ENCODE measurements at places on chromosomes 1 and 21.
A peak's percentile ranks its signal among the peaks of the same experiment; 100 is the strongest.

DNA sequence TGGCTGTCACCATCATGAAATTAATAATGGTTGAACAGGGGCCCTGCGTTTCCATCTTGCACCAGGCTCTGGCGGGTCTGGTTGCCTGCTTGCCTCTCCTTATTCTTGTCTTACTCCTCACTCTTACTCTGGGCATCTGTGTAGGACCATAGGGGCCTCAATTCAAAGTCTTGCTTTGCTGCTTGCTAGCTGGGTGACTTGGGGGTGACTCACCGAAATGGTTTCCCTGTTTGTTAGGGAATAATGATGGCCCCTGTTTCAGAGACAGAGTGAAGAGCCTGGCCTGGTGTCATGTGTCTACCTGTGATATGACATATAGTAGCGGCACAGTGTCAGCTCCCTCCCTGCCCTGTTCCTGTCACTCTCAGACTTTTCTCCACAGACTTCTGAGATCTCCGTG is 24.6 kb downstream of the KCNC4 start:
- DNase-seq = no peak

- no peak for DNase-seq
Measured at GRCh38 chr1:76048219-76048618, 26.3 kb upstream of the ST6GALNAC3 start.

GRCh38 chr1:56816909-56817308 is 2.3 kb downstream of the FYB2 start:
- no peak for DNase-seq

GRCh38 chr1:53075761-53076163 is 13.7 kb downstream of the PODN start:
- DNase-seq = no peak

DNA sequence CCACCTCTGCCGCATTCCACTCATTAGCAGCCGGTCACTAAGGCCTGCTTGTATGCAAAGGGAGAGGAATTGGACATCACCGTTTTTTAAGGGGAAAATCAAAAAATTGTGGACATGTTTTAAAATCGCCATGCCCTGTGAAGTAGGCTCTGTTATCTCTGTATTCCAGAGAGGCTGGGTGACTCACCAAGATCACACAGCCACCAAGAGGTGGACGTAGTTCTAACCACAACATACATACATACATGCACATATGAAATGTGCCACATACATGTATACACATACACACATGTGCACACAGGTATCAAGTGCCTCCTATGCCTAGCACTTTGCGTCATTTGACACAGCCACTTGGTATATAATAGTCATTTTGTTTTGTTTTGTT is 16.0 kb upstream of the ZSCAN20 start:
- DNase-seq = no peak

- no peak for DNase-seq
Measured at GRCh38 chr1:160811147-160811546, 15.2 kb downstream of the LY9 start.

DNA sequence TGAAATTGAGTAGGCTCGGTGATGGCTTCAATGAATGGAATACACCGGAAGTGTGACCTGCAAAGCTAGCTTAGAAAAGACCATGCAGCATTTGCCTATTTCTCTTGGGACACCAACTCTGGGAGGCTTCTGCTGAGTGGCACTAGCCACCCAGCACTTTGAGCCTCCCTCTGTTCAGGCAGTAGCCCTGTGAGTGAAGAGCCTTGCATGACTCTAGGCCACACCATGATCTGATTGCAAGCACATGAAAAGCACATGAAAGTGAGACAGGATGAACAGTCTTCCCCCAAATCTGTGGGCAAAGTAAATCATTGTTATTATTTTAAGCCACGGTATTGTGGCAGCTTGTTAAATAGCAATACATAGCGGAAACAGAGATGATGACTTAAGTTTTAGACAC is 2.8 kb downstream of the CD48 start:
- DNase-seq = peak; percentile 18

DNA sequence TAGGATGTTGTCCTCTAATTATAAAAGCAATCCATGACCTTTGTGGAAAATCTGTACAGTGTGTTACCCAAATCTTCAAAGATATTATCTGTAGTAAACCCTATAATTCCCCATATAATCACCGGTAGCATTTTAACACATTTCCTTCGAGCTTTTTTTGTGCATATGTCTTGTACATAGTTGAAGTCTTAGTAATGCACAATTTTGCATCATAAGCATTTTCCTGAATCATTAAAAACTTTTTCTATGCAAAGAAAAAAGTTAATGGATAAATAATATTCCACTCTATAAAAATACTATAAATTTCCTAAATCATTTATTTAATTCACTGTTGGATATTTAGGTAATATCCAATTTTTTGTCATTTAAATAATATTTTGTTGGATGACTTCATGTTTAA is 201.7 kb downstream of the RRAGC start:
- no peak for DNase-seq

GRCh38 chr1:234386122-234386521 is 12.9 kb downstream of the COA6 start:
- DNase-seq = no peak

DNA sequence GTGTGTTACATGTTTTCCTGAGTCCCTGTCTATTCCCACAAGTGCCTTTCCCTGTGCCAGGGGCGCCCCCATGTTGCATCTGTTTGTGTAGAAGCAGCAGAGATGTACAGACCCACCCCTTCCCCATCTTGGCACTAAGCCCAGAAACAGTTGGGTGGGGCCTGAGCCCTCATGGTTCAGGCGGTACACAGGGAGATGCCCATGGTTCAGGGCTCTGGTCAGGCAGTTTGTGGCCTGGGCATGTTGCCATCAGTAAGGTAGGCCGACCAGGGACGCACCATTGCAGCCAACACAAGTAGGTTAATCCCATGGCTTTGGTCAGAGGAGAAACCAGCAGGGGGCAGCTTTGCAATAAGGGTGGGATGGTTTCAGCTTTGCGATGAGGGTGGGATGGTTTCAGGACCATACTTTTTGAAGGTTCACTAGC is 914 bp upstream of the ADGRB2 start:
- no peak for DNase-seq

DNA sequence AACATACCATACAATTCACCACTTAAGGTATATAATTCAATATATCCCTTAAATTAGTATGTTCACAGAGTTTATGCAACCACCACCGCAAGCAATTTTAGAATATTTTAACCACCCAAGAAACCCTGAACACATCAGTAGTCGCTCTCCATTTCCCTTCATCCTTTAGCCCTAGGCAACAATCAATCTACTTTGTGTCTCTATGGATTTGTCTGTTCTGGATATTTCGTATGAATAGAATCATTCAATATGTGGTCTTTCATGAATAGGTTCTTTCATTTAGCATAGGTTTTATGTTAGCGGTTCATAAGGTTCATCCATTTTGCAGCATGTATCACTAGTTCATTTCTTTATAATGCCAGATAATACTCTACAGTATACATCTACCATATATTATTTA is 4.2 kb upstream of the DPT start:
- no peak for DNase-seq

DNA sequence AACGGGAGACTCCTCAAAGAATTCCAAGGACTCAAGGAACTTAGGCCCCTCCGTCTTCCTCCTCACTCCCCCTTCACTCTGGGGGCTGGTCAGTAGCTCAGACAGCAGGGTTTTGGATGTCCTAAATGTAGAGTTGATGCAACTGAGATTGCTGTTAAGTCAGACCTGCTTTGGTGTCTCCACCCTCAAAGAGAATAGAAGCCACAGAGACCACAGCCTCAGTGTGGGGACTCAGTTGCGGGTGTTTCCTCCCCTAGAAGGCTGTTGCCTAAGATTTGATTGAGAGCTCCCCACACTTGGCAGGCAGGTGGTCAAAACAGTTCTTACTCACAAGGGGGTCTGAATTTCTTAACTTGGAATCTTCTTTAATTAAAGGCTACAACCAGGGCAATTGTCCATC is 7.6 kb downstream of the MAN1C1 start:
- DNase-seq = no peak

GRCh38 chr1:54838565-54839180 is 37.5 kb upstream of the TTC22 start:
- no peak for DNase-seq

- DNase-seq = no peak
Measured at GRCh38 chr1:234907208-234907939, 221.3 kb downstream of the TOMM20 start.

GRCh38 chr1:94597701-94598100 is 56.1 kb upstream of the F3 start:
- no peak for DNase-seq

DNA sequence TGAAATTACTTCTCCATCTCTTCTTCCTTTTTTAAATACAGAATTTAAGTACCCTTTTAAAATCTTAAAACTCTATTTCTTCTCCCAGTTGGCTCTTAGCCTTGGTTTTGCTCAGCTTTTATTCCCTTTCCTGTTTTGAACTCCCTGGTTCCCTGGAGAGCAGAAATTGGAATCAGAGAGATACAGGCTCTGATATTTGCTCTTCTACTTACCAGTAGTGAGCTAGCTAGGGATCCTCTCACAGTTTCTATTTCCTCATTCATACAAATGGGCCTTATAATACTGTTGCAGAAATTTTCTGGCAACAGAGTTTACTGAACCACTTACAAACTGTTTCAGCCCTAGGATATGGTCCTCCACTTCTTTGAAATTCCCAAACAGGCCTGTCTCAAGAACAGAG is 606.3 kb downstream of the NUF2 start:
- DNase-seq = no peak

DNA sequence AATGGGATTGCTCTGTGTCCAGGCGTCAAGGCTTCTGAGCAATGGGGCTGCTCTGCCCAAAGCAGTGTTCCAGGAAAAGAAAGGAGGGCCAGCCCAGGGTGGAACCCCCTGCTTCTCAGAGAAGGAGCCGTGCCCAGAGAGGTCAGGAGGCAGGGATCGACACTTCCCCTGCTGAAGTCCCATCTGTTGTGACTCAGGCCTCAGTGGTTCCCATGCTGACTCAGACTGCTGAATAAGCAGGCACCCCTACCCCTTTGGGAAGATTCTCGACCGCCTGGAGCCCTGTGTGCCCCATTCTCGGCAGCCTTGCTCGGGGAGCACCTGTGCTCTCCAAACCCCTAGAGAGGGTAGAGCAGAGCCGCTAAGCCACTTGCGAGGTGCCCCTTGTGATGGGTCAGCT is 23.9 kb downstream of the PKP1 start:
- no peak for DNase-seq

GRCh38 chr1:117392771-117393170 is 25.5 kb downstream of the MAN1A2 start:
- no peak for DNase-seq

- DNase-seq = no peak
Measured at GRCh38 chr1:10939654-10940450, 72.6 kb upstream of the TARDBP start.

- no peak for DNase-seq
Measured at GRCh38 chr1:248802454-248802853, 23.3 kb downstream of the SH3BP5L start.

DNA sequence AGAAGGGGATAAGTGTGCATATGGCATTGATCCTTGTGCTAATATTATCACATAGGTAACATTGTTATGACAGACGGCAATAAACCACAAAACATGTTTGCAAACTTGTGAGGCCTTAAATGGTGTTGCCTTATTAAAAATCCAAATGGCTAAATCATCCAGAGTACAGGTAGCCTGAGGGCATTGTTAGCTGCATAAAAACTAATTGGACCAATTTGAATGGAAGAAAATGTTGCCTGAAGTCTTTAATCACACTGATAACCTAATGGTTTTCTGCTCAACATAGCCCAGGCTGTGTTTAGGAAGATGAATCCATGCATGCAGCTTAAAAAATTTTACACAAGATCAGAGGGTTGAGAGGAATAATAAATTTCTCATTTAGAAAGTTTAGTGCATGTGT is 19.4 kb upstream of the LRRC53 start:
- no peak for DNase-seq

- no peak for DNase-seq
Measured at GRCh38 chr1:114926607-114927006, 71.9 kb downstream of the SYCP1 start.

DNA sequence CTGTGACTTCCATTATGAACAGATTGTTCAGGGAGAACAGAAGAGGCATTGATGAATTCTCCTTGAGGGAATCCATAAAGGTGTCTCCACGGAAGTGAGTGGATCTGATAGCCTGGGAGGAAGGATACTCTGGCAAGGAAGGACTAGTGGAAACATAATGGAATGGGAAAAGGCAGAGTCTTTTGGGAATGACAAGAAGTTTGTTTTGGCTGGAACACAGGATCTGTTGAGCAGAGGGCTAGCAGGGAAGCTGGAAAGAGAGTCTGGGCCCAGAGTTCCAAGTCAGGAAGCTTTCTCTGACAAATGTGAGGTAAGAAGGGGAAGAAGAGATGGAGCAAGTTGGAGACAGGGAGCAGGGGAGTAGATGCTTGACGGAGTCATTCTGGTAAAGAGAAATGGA is 8.1 kb downstream of the ADAMTS5 start:
- DNase-seq = no peak

GRCh38 chr1:2228157-2228594 is at the start of gene SKI:
Gene SKI, plus strand, starts transcription at chr1:2228319. Its CDS starts 448 bp downstream, at chr1:2228767.
- DNase-seq = no peak

DNA sequence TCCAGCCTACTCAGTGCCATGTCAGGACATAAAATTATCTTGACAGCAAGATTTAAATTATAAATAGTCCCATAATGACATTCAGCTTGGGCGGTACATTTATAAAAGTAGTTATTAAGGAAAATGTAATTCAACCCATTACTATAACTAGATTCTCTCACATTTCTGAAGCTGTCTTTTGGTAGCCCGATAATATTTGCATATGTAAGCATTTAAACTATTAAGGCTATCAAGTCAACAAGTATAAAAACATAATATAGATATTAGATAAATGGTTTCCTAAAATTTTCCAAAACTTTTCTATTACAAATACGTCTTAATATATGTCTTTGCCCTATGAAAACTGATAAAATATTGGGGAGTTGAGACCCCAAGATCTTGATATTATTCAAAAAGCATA is 21.6 kb upstream of the GPR52 start:
- no peak for DNase-seq

DNA sequence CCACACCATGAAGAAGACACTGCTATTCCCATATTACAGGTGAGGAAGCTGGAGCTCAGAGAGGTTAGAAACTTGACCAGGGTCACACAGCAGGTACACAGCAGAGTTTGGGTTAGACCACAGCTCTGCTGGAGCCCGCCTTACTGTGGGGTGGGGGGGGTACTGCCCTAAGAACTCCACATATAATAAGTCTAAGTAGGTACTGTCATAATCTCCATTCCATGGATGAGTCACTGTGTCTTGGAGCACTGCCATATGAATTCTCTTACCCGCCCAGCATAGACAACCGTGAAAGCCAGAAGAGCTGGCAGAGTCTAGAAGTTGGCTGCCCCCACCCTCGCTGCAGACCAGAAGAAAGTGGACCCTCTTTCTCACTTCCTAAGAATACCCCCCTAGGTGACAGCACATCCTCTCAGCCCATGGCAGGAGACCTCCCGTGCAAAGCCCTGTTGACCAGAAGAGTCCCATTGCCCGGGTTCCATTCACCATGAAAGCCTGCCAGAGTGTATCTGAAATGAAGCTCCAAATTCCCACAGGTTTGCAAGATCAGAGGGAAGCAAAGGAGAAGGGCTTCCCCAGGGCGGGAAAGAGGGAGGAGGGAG is 5.2 kb upstream of the PLA2G2D start:
- DNase-seq = no peak

- no peak for DNase-seq
Measured at GRCh38 chr1:64266991-64267390, 63.6 kb downstream of the UBE2U start.

- DNase-seq = no peak
Measured at GRCh38 chr1:176638713-176639526, 175.9 kb downstream of the PAPPA2 start.

- no peak for DNase-seq
Measured at GRCh38 chr1:234969011-234969441, 159.6 kb downstream of the TOMM20 start.

Measured in activated CD4-positive, alpha-beta T cell treated with anti-CD3 and anti-CD28 coated beads, Interleukin-2, amount 50 U/mL, for 1 hour (primary cell).